ENCODE measurements at places on chromosomes 1 and 21.

DNA sequence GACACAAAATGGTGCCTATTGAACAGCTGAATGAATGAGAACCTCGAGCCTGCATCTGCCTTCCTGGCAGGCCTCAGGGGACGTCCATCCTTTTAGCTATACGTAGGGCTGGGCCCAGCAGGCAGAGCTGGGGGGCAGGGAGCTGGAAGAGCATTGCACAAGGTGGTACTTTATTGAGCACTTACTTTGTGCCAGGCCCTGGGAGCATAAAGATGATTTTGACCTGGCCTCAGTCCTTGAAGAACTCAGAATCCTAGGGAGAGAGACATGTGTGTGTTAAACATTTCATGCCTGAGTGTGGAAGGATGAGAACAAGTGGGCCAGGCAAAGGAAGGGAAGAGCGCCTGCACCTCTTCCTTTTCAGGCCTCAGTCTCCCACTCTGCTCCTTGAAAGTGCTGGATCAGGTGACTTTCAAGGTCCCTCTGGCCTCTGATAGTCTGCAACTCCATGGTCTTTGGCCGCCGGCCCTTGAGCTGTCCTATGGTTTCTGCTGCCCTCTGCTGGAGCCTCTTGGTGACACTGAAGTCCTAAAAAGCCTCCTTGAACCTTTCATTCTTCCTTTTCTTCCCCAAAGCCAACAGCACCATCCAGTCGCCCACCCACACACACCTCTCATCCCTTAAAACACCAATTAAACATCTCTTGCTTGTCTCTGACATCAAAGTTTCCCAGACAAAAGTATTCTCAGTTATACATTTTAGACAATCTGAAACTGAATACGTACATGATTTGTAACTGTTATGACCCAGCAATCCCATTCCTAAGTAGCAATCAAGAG lies 3.5 kb upstream of the PEAR1 start:
- DNase-seq = peak; percentile 70

GRCh38 chr21:45078877-45079281 lies 4.5 kb downstream of the ADARB1 start:
- peak; percentile 70 for DNase-seq

- no peak for DNase-seq
Observed at GRCh38 chr1:159532922-159533321, 2.9 kb downstream of the OR10J5 start.

GRCh38 chr1:61387829-61388228 lies 305.5 kb downstream of the NFIA start:
- DNase-seq = no peak

GRCh38 chr1:171623651-171624331 lies 1.7 kb downstream of the MYOCOS start:
- no peak for DNase-seq

DNA sequence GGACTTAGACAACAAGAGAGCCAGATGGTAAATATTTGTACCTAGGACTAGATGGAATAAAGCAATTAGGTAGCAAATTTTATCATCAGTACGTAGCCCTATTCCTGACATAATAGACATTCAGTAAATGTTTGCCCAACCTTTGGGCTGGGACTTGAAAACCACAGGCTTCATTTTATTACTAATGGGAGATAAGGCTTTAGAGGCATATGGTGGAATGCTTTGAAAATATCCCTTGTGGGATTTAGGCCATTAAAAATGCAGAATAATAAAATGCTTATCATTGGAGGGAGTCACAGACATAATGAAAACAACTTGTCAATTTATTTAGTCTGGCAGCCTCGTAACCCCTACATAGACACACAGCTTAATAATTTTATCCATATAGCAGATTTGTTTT lies 296.1 kb upstream of the SPAG17 start:
- DNase-seq = no peak
